ENCODE measurements at places on chromosomes 1 and 21. TPM values are rescaled to one million over a fixed set of nuclear protein-coding genes. Genes with fewer than 3 reads are reported as not detected.

GRCh38 chr1:1605034-1605591, 5.2 kb upstream of the FNDC10 start:
- DNase-seq = no peak

GRCh38 chr1:160637821-160638539, 8.9 kb downstream of the SLAMF1 start:
- peak; percentile 67 for DNase-seq

DNA sequence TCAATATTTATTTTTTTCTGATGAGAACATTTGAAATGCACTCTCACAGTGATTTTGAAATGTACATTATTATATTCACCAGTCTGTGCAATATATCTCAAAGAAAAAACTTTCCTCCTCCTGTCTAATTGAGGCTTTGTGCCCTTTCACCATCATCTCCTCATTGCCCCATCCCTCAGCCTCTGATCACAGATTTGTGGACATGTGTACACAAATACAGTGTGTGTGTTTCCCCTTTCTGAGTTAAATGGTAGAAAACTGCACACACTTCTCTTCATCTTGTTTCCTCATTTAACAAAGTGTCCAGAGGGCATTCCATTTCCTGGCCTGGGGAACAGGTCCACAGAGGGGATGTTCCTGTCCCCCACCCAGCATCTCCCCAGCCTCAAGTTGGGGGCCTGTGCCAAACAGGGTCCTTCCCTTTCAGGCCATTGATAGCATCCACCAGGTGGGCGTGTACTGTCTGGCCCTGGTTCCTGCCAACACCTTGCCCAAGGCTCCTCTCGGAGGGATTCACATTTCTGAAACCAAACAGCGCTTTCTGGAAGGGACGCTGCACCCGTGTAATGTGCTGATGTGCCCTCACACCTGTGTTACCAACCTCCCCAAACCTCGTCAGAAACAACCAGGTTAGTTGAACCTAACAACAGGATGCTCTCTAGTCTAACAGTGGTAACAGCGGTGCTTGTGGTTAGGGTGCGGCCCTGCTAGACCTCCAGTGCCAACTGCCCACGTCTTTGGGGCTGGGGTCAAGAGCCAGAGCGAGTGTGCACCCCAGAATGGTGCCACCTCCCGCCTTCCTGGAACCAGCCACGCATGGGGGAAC, 54.6 kb downstream of the S100B start:
- DNase-seq = no peak

- DNase-seq = no peak
These were observed 92.3 kb upstream of the NFIA start for GRCh38 chr1:60989749-60990713.

DNA sequence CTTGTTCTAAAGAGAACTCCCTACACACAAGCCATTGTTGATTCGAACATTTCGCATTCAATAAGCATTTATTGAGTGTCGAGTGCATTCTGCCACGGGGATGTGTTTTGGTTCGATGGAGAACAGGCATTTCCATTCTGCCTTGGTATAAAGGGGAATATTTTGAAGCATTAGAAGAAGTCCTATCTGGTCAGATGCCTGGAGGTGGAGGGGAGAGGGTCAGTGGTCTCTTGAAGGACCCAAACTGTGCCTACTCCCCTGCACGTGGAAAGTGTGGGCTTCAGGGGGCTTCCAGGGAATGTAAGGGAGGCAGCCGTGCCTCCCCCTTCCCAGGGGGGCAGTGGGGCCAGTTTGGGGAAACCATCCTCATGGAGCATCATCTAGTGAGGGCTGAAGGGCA, 8.3 kb downstream of the AJAP1 start:
- DNase-seq = no peak

DNA sequence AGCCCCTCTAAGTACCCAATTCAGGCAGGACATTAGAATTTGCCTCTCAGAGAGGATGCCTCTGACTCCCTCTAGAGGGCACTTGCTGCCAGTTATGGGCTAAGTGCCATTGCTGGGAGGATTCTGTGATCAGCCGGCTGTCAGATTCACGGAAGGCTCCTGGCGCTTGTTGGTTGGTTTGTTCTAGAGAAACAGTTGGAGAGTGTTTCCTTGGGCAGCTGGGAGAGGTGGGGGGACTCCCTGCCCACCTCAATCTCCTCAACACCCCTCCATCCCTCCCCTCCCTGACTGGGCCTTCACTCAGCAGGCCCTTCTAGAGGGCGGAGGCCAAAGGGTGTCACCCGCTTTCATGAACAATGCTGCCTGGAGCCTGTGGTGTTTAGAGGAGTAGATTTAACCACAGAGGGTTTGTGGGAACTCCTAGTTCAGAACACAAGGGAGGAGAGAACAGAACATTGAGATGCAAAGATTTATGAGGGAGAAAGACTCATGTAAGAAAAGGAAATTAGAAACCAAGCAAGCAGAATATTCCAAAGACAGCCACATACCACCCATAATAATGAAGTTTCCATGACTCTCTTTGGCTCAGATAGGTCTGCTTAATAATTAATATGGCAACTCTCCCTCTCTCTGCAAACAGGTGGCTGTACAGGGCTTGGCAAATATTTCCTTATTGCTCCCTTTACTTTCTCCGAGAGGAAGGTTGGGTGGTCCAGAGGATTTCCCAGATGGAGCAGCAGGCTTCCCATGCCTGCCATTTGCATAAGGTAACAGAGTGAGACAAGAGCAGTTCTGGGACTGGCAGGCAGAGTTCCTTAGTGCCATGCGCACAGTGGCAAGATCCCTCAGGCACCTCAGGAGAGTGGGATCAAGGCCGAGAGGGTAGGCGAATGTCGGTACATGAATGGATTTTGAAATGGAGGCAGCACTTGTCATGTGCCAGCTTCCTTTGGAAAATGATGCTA, 30.0 kb upstream of the ACP6 start:
- DNase-seq = peak; percentile 58

- DNase-seq = no peak
These were observed 69.2 kb downstream of the UBE4B start for GRCh38 chr1:10101929-10102328.

DNA sequence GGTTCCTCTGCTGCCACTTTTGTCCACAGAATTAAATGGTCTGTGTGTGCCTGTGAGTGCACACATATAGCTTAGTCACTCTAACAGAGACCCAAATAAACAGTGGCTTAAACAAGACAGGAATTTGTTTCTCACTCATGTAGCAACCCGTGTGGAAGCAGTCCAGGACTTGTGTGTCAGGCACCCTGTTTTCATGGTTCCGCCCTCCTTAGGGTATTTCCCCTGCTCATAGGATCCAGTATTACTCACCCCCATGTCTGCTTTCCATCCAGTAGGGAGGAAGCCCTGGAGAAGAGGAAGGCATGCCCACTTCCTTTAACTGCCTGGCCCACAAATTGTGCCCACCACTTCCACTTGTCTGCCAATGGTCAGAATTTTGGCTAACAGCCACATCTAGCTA, 41.3 kb upstream of the TACSTD2 start:
- DNase-seq = no peak

DNA sequence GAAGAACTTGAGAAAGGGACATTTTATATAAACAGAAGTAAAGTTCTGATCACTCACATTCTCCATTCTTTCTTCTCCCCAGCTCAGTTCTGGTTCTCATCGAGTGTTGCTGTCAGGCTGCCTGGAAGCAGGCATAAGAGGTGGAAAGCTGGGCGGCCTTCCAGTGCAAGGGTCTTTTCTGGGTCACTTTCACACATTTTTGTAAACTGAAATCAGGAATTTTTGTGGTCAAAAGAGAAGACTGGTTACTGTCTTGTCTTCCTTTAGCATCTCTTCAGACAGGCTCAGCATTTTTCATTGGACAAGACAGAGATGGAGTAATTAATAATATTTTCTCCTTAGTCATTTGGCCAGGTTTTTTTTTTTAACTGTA, 93.7 kb downstream of the CTH start:
- DNase-seq = no peak

DNA sequence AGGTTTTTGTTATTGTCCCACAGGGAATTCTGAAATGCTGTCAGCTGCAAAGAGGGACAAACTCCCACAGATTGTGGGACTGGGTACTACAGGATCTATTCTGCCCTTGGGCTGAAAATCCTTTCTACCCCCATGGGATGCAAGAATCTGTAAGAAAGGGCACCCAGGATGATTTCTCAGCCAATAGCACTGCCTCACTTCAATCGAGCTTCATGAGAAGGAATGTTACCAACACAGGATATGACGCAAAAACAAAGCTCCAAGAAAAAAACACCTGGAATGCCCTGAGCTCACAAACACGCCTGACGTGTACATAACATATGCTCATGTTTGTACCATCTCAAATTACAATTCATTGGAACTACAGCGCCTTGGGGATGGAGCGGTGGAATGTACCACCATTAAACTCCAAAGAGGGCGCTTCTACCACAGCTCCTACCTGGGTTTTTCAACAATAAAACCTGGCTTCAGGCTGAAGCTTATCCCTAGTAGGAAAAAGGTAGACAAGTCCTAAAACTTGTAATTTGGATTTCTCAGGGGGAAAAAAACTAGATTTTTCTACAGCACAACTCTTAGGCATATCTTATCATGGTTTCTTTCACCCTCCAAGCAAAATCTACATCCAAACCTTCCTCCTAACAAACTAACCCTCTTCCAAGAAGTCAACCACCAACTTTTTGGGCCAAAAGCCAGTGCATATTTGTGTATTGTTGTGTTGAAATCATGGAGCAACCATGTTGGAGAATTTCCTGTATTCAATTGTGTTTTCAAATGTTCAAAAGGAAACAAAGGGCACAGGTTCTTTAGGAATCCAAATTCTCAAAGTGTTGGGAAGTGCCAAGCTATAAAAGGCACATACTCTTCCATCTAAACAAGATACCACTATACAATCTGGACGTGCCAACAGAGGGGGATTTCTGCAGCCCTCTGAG, 78.9 kb downstream of the TGFBR3 start:
- DNase-seq = no peak

- DNase-seq = peak; percentile 83
These were observed at the start of gene DISC1 for GRCh38 chr1:231626535-231626950. Gene DISC1, plus strand, starts transcription at chr1:231626790. Its CDS starts 78 bp downstream, at chr1:231626868.

DNA sequence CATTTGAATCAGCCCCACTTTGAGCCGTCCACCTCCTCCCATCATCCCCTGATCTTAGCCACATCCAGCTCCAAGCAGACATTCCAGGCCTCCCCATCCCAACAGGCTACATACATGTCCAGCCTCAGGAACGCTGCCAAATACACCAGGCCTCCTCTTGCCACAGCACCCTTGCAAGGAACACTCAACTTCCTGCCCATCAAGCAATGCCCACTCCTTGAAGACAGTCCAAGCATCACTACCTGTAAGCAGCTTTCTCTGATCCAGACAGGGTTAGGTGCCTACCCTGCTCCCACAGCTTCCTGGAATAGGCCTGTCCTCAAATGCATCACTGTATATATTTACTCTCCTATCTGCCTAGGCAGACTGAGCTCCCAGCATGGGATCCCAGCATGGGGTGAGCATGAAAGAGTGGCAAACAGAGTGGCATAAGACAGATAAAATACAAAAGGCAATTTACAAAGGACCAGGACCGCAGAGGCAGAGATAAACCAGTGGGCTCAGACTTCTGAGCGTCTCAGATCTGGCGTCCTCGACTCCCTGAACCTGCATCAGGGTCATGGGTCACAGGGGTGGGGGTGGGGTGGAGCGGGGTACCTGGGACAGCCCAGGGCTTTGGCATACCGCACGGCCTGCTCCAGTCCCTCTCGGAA, 816 bp downstream of the HYI start:
- peak; percentile 27 for DNase-seq

DNA sequence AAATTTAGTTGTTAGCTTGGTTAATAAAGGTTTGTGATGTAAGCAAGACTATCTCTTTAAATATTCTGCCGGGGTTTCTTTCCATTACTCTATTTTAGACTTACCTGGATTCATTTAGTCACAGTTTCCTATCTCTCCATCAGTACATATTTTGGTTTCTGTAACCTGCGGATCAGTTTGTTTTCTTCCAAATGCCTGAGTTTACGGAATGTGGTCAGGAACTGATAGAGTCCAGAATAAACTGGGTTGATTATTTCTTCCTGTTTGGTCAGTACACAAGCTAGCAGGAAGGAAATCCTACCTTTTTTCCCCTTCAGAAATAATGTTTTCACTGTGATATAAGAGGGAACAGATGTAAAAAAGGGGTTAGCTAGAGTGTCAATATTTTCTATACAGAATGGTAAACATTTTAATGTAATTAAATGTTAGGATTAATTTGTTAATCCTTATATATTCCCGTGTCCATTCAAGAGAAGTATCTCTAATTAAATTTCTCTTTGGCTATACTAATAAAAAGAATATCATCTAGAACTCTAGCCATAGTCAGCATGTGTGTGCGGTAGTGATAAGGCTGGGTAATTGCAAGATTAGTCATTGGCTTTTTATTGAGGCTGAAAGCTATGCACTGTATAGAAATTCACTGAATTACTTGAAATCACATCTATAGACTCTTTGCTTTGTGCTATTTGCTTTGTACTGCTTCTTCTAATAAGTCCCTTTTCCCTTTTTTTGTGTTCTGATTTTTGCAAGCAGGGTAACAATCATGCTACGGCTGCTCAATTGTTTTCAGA, 144.7 kb upstream of the ADGRL4 start:
- DNase-seq = no peak

- DNase-seq = peak; percentile 77
These were observed 20.5 kb downstream of the ELAPOR1 start for GRCh38 chr1:109134423-109134822.

DNA sequence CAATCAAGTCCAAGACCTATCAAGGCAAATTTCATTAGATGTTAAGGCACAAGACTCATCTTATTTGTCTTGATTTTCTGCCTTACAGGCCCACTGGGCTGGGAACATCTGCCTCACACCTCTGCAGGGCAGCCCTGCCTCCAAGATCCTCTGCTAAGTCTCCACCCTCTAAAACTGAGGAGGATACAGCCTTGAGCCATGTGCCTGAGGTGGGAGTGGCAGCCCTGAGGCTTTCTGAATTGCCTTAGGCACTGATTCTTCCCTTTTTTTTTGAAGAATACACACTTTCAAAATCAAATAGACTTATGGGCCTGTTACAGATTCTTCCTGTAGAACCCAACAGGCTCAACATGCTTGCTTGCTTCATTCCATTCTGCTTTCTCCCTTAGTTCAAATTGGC, 544.3 kb upstream of the ADAMTS5 start:
- DNase-seq = no peak

GRCh38 chr1:159881622-159882526, 18.1 kb downstream of the CFAP45 start:
- DNase-seq = no peak

- DNase-seq = no peak
These were observed 1.8 kb downstream of the HYI start for GRCh38 chr1:43451701-43452532.

- peak; percentile 53 for DNase-seq
These were observed 44.9 kb upstream of the EFHD2 start for GRCh38 chr1:15364740-15365139.

The KIF2C gene
- total RNA-seq = 3.0 TPM

The C1QTNF12 gene
- total RNA-seq = 0.27 TPM

The DLGAP3 gene
- total RNA-seq = 0.27 TPM

The RGS8 gene
- total RNA-seq = under 0.01 TPM

Measured in hematopoietic multipotent progenitor cell (in vitro differentiated cells).